Right lung (tissue), 10 donors: ENCODE measurements at places on chromosomes 5 and 9. TPM values are rescaled to one million over a fixed set of nuclear protein-coding genes. Genes with fewer than 3 reads are reported as not detected.

Gene CDH10
- polyA plus RNA-seq = 1.7 TPM

Gene PLAC8L1
- polyA plus RNA-seq = 2.2 TPM

Gene STPG3
- 0.26 TPM for polyA plus RNA-seq

Gene PCDH1
- 22.2 TPM for polyA plus RNA-seq

Gene ENHO
- polyA plus RNA-seq = 1.1 TPM

Gene KCTD16
- 0.39 TPM for polyA plus RNA-seq

Gene TXNDC8
- not detected for polyA plus RNA-seq

Gene IRX4
- polyA plus RNA-seq = not detected

Gene ERMP1
- polyA plus RNA-seq = 23.6 TPM

Gene SPINK7
- polyA plus RNA-seq = 0.35 TPM

Gene ACTBL2
- not detected for polyA plus RNA-seq

Gene IL5
- polyA plus RNA-seq = not detected

Gene LRRC19
- polyA plus RNA-seq = 0.26 TPM

Gene CLK4
- polyA plus RNA-seq = 86.7 TPM

Gene CDHR2
- polyA plus RNA-seq = 0.40 TPM

Gene KIAA1958
- 14.7 TPM for polyA plus RNA-seq

Gene GGTA1
- polyA plus RNA-seq = 7.5 TPM

Gene COMMD10
- polyA plus RNA-seq = 54.8 TPM

Gene IL13
- not detected for polyA plus RNA-seq

Gene LECT2
- 1.2 TPM for polyA plus RNA-seq

Gene SLC6A19
- polyA plus RNA-seq = not detected

Gene CER1
- 0.42 TPM for polyA plus RNA-seq

Gene TMEFF1
- 1.8 TPM for polyA plus RNA-seq

Gene QRFP
- polyA plus RNA-seq = 0.32 TPM

Gene THBS4
- 5.8 TPM for polyA plus RNA-seq

Gene ALDH1B1
- polyA plus RNA-seq = 20.9 TPM

Gene SPINK4
- not detected for polyA plus RNA-seq

Gene PCDHGA6
- 6.1 TPM for polyA plus RNA-seq

Gene S1PR3
- 84.2 TPM for polyA plus RNA-seq

Gene SLC9A3
- 3.7 TPM for polyA plus RNA-seq

Gene MARCHF11
- polyA plus RNA-seq = not detected

Gene IFNB1
- not detected for polyA plus RNA-seq

Gene OLFM1
- 14.7 TPM for polyA plus RNA-seq

Gene ADRB2
- 1.7 TPM for polyA plus RNA-seq
